ENCODE measurements at places on chromosomes 4 and X. TPM values are rescaled to one million over a fixed set of nuclear protein-coding genes. Genes with fewer than 3 reads are reported as not detected.
A peak's percentile ranks its signal among the peaks of the same experiment; 100 is the strongest.

GRCh38 chr4:2008671-2008920 is 178 bp downstream of the NELFA start:
- no peak for DNase-seq

- DNase-seq: no peak
Observed at GRCh38 chrX:107827852-107828251, 2.2 kb downstream of the MID2 start.

- DNase-seq: no peak
Observed at GRCh38 chr4:82017680-82018079, 356.1 kb downstream of the HNRNPD start.

DNA sequence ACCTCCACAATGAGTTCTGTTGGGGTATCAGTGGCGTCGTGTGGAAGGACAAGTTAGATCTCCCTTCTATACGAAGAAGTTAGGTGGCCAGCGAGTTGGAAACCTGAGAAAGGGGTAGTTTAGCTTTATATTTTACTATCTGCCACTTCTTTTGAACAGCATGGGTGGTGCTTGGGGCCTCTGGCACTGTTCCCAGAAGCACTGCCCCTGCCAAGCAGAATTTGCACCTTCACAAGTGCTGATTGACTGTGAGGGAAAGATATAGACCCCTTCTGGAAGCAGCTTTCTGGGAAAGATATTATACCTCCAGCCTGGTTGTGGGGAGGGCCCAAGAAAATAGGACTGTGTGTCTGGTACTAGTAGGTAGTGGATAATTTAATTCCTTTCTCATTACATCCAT is 246.9 kb downstream of the FBXO8 start:
- DNase-seq: no peak

DNA sequence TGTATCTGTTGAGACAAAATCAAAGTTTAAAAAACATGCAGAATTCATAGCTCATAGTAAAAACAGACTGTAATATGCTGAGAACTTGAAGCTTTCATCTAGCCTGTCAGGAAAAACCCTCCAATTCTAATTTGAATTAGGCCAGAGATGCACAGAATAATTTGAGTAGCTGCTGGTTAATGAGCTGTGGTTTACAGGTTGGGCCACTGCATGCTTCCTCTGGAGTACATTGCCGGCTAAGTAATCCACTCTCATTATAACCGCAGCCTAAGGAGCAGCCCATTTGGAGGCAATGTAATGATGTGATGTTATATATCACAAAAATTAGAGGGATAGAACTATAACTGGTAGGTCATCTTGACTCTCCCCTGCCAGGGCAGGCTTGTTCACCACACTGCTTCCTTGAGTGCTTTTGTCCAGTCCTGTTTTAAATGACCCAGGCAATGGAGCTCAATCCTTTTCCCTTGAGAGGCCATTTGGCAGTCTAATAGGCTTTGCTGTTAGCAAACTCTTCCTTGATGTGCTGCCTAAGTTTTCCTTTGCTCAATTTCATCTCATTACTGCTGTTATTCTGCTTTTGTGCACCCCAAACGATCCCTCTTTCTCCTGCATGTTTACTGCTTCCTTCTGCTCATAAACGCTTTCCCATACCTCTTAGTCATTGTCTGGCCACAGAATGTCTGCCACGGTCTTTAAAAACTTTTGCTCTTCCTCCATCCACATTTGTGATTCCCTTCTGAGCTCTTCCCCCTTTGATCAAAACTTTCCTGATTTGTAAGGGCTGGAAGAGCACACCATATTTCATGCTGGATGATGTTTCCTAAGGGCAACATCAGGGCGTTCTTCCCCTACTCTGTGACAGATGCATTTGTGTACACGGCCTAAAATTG is 230.9 kb downstream of the C4orf33 start:
- no peak for DNase-seq

DNA sequence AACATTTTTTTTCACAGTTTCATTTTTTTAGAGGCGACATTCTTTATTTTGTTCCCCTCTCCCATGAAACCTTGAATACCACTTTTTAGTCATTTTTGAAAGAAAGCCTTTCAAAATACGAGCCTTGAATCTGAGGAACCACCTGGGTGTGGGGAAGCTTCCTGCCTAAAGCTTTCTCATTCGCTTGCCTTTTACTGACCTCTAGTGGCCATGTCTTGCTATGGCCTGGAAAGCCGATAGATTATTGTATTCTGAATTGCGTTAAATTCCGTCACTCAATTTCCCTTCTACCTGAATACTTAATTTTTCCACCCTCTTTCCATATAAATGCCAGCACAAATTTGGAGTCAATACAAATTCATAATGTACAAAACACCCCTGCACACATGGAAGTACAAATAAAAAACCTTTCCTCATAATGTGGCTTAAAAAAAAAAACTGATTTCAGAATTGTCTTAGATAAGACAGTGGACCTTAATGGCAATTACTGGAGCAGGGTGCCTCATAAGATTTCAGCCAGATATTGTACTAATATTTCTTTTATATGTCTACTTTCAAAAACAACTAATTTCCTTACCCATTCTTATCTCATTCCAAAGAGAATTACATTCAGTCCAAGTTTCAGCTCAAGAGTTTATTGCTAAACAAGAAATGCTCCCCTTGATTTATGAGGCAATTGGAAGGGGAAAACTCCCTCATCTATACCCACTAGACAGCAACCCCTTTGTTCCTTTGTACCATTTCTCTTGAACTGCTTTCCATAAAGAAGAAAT is 217.9 kb downstream of the CENPC start:
- DNase-seq: no peak

GRCh38 chr4:147788791-147789190 is 56.9 kb downstream of the ARHGAP10 start:
- no peak for DNase-seq

DNA sequence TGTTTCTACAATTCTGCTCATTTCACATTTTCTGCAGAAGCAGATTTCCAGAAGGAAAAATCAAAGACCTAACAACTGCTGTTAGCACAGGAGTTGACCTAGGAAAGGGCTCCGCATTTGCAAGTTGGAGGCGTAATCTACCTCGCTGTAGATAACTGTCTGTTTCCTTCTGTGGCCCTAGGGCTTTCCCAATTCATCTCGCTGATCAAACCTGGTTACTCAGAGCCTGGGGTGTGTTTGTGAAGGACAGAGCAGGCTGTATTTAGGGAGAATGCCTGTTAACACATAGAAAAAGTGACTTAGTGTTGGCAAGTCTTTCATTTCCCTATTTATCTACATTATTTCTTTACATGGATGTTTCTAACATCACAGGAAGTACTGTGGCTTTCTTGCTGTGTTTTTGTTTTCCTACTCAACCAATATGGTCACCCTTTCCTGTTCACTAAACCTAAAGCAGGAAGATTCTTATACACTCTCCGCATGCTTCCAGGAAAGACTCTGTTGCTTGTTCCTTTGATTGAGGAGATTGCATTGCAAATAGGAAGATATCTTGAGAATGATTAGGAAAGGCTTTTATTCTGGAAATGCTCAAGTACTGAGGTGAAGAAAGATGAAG is 40.5 kb downstream of the AGA start:
- DNase-seq: no peak

- no peak for DNase-seq
Observed at GRCh38 chr4:114193624-114194399, 214.4 kb upstream of the ARSJ start.

GRCh38 chr4:102157984-102158383 is 187.3 kb downstream of the SLC39A8 start:
- no peak for DNase-seq

GRCh38 chr4:126687655-126688358 is 945.0 kb upstream of the INTU start:
- DNase-seq: no peak

- no peak for DNase-seq
Observed at GRCh38 chr4:7390906-7391636, 43.7 kb downstream of the PSAPL1 start.

- DNase-seq: no peak
Observed at GRCh38 chr4:24067367-24068193, 177.7 kb upstream of the PPARGC1A start.

DNA sequence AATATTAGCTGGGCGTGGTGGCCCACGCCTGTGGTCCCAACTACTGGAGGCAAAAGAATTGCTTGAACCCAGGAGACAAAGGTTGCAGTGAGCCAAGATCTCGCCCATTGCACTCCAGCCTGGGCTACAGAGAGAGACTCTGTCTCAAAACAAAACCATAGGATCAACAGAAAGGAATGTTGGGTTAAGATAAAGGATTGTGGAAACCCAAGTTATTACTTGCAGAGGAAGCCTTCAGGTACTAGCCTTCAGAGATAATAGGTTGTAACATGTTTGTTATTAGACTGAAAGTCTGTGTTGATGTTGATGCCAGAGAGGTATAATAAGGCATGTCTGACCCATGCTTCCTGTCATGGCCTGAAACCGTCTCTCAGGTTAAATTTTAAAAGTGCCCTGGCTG is 16.9 kb downstream of the SSX5 start:
- no peak for DNase-seq

- DNase-seq: no peak
Observed at GRCh38 chrX:9231491-9231890, 197.6 kb upstream of the FAM9B start.

- no peak for DNase-seq
Observed at GRCh38 chrX:55816023-55816422, 98.5 kb downstream of the RRAGB start.

- DNase-seq: no peak
Observed at GRCh38 chr4:8121292-8122015, 37.2 kb downstream of the ABLIM2 start.

DNA sequence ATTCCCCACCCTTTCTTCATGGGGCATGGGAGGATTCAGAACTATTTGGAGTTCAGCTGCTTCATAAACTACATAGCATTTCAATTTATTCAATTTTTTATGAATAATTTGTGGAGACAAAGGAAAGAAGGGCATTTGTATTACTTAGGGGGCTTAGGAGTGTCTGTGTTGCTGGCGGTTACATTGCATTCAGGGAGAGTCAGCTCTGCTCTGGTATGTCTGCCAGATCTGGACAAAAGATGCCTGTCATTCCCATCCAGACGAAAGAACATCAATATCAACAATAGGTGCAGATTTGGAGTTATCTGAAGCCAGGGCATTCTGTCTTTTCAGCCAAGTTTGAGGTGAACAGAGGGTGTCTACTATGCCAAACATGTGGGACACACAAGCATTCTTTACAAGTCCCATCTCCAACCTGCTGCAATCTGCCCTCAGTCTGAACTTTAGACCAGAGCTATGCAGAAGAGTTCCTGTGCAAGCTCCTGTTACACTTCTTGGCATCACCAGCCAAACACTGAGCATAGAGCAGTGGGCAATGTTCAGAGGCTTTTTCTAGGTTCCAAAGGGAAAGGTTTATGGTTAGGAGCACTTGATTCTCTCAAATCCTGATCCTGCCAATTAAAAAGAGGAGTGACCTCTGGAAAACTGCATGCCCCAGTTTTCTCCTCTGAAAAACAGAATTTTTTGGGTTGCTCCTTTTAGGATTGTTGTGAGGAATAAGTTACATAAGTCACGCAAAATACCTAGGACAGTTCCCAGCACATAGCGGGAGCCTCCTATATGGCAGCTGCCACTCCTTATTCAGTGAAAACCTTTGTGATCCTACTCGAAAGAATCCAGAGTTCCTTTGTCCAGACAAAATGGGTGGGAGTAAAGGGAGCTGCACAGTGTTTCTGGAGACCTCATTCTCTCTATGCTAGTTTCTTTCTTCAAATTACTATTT is 719.5 kb upstream of the SLIT2 start:
- no peak for DNase-seq

DNA sequence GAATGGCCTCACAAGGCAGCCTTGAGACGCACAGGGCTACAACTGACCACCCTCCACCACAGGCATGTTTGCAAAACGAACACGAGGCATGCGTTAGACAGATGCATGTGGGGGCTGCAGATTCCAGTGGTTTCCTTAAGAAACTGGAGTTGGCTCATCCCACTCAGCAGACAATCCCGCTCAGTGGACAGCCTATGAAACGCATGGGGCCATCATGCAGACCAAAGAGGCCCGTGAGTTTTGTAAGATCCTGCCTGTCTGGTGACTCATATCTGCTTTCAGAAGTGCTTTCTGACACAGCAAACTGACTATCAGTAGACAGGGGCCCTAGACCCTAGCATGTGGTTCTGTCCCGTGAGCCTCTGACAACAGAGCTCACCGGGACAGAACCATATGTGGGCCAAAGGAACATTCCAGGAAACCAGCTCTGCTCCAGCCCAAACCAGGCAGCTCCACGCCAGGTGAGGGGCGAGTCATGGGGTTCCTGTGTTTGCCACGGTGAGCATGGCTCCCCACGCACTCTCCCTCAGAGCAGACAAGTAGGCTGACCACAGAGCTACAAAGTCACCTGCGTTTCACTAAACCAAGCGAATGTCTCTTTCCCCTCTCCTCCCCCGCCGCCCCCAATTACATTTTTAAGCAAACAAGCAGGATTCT is 74.4 kb downstream of the MTMR1 start:
- DNase-seq: no peak

GRCh38 chr4:27278615-27279375 is 418.2 kb downstream of the STIM2 start:
- DNase-seq: no peak

DNA sequence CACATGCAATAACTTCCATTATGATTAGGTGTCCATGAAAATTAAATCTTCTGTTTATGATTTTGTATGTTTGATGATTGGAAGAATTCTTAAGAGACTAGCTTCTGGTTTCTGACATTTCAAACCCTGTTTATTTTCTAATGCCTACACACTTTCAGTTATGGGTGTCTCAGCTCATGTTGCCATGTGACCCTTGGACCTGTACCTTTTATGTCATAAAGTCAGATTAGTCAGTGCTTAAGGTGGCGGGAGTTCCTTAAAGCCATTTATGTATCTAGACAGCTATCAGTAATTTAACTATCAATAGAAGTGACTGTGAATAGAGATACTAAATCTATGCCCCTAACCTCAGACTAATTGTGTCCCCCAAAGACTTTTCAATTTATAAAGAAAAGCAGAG is 155.6 kb downstream of the GBA3 start:
- DNase-seq: no peak

GRCh38 chr4:24778464-24779225 is 16.7 kb upstream of the SOD3 start:
- no peak for DNase-seq

- DNase-seq: peak; percentile 69
Observed at GRCh38 chr4:108072300-108072699, 82.6 kb downstream of the HADH start.

GRCh38 chr4:1615786-1616556 is 68.1 kb downstream of the FAM53A start:
- DNase-seq: no peak

DNA sequence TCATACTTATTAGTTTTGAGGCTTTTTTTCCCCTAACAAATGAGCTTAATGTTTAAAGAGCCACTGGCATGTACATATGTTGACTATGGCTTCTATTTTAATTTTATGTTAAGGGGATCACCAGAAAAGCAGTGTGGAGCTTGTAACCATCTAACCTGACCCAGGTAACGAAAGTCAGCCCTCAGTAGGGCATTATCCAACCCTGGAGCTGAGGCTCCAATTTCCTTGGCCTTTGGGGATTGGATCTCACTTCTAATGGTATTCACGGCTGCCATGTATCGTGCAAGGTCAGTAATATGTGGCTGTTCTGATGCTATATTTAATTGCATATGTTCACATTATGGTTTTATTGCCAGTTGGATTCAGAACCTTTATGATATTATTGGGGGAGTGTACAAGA is 75.2 kb upstream of the CCSER1 start:
- DNase-seq: no peak

The FRMPD4 gene
- total RNA-seq: not detected

The ZNF718 gene
- total RNA-seq: 21.6 TPM

The RAI2 gene
- total RNA-seq: not detected

The CCDC149 gene
- total RNA-seq: not detected

The P2RY4 gene
- 0.19 TPM for total RNA-seq

The C4orf36 gene
- not detected for total RNA-seq

The KCTD8 gene
- total RNA-seq: not detected

The ARHGAP36 gene
- total RNA-seq: not detected

The MAGEA8 gene
- not detected for total RNA-seq

The RAB9B gene
- total RNA-seq: 0.37 TPM

The VCX2 gene
- not detected for total RNA-seq

The ZFX gene
- 51.8 TPM for total RNA-seq

The CYTL1 gene
- not detected for total RNA-seq
